Coronary artery (tissue), 2 donors: ENCODE measurements at places on chromosomes 1 and 21.

- no peak for DNase-seq
Measured at GRCh38 chr1:110138956-110139355, 11.3 kb upstream of the SLC6A17 start.

- DNase-seq = no peak
Measured at GRCh38 chr1:73516451-73516850, 681.5 kb downstream of the LRRIQ3 start.

GRCh38 chr1:68307378-68307787, 75.1 kb upstream of the WLS start:
- DNase-seq = no peak

GRCh38 chr1:17520473-17521319, 18.8 kb upstream of the ARHGEF10L start:
- no peak for DNase-seq

- DNase-seq = no peak
Measured at GRCh38 chr1:174775621-174776020, 224.1 kb upstream of the CACYBP start.

DNA sequence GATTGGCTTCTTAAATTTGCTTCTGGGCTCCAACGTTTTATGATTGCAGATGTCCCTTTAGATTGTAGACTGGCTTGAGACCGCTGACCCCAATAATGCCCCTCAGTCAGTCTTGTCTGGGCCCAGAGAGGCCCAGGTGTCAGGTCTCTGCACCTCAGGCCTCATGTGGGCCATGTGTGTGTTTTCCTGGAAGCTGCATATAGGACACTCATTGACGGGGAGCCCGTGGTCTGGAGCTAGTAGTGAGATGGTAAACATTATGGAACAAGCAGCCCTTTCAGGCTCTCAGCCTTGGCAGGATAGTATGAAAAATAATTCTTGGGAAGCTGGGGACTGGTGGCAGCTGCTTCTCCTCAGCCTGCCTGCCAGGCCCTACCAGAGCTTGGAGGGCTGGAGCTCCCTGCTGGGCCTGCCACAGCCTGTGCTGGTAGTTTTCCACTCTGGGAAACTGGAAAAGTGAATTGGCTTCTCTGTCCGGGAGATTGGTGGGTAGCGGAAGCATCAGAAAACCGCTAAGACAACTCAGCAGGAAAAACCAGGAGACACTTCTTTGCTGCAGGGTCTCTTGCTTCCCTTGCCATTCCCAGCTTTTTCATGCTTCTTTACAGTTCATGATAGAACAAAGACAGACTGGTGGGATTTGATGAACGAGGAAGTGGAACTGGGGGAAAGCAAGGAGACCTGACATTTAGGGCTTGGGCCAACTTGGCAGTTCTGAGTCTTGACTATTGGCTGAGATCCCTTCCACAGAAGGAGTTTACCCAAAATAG, 57.8 kb upstream of the HSD17B7 start:
- DNase-seq = no peak

DNA sequence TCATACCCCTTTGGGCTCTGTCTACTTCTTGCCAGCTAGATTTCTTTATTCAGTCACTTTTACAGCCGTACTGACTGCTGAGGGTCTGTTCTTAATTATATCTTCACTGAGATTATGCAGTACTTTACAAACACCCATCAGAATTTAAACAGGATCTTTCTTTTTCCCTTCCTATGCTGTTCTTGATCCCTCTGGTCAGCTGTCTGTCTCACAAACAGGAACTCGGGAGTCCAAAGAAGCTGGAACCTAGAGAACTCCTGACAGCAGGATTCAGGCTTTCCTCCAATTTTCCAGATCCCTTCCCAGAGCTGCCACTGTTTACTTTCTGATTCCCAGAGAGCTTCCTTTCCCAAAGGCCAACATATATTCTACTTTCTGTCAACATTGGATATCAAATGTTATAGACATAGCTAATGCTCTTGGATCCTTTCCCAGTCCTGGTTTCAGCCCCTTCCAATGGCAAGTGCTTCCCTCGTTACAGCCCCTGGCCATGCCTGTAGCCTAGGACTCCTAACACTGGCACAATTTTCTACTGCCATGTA, 59.5 kb downstream of the ATP2B4 start:
- no peak for DNase-seq

- no peak for DNase-seq
Measured at GRCh38 chr21:44819283-44820243, 1.7 kb upstream of the SUMO3 start.

DNA sequence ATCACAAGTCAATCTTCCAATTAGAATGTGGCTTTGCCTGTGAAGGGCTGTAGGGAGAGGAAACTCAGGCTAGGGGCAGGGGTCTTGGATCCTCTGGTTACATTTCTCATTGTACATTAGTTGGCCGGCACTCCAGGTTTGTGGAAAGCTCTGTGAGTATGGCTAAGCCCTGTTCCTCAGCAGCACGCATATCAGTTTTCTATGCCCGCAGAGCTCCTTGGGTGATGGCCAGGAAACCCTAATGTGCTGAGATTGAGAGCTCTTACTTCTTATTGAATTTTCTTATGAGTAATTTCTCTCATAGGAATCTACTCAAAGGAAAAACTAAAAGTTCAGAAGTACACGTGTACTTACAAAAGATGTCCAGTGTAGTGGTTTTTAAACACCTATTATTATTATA, 30.7 kb upstream of the STMN1 start:
- no peak for DNase-seq

DNA sequence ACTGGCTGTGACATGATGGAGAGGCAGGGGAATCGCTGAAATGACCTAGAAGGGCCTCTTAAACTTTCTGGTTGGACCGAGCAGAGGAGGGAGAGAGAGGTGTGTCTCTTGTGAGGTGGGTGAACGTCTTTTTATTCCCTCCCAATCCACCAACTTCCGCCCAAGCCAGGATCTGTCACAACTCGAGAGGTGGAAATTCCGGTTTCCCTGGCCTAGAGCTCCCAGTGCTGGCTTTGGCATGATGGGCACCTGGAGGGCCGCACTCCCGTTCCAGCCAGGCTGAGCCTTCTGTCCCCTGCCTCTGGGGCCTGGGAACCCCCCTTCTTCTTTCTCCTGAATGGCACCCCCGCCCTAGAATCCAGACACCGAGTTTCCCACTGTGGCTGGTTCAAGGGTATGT, at the start of gene SEMA4A:
Gene SEMA4A (plus strand): TSS at position 224 of the 400 bp plus-strand sequence. CDS start 994 bp downstream, outside the sequence.
- DNase-seq = no peak

DNA sequence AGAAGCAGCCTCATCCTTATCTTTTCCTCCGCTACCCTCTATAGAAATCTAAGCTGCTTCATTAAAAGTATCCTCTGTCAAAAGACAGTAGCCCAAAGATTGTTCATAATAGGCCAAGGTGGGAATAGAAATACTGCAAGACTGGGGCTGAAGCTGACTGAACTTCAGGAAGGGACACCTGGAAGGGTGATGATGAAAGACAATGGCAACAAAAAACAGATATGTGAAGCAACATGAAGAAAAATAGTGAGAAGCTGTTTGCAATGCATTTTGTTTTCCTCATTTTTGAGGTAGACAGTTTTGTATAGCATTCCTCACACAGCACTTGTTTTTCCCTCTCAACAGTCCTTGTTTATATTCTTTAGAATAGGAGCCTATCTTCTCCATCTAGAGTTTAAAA, 16.9 kb downstream of the DCAF8 start:
- no peak for DNase-seq

GRCh38 chr1:211654838-211655787, 20.3 kb downstream of the NEK2 start:
- DNase-seq = peak; percentile 90

DNA sequence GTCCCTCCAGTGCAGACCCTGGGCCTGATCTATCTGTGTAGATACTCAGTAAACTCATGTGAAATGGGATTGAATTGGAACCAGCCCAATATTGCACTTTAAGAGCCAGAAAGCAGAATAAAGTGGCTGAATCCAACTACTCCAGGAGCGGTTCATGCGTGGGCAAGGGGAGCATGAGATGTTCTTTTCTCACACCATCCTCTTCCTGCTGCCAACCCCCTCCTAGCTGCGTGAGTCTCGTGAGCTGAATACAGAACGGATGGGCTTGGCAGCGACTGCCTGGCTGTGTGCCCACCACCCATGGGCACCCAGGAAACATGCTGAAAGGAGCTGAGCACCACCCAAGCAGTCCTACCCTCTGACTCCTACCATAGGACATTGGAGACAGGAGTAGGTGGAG, 128.3 kb downstream of the ELAVL4 start:
- no peak for DNase-seq

- DNase-seq = no peak
Measured at GRCh38 chr1:67755160-67755559, 70.2 kb downstream of the GADD45A start.

DNA sequence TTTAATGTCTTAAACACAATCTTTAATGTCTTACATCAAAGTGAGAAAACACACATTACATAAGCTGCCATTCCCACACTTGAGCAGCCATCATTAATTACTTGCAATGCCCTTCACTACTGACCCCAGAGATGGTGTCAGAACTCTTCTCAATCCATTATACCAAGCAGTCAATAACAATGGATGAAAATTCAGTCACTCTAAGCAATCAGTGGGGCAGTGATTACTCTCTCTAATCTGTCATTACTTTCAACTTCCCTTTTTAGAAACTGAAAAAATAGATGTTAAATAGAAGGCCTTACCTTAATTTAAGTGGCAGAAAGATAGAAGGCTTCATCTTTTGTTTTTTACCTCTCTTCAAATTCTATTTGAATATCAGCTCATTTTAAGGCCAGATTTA, 9.7 kb upstream of the FRRS1 start:
- no peak for DNase-seq

DNA sequence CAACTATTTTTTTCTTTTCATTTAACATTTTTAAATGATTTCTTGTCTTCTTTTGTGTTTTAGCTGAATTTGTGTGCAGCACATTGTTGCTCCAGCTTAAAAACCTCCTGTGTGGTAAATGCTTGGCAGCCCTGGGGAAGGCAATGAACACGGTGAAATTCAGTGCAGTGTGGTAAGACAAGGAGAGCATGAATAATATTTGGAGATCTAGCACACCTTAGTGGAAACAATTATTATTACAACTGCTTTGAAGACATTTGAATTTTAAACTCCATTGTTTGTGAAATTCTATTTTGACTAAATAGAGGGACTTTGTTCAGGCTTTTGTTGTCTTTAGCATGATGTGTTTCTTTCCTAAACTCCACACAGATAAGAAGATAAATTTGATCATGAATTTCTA, 242.6 kb upstream of the CXADR start:
- DNase-seq = no peak

- DNase-seq = no peak
Measured at GRCh38 chr21:35473496-35473895, 424.4 kb upstream of the RUNX1 start.

DNA sequence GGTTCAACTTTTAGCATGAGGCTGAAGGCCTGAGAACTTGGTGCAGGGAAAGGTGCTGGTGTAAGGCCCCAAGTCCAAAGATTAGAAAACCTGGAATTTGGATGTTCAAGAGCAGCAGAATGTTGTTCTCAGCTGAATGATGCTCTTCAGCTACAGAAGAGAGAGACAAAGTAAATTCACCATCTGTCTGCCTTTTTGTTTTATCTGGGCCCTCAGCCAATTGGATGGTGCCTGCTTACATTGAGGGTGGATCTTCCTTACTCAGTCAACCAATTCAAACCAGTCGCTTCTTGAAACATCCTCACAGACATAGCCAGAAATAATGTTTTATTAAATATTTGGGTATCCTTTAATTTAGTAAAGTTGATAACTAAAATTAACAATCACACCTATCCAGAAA, 748.2 kb upstream of the ADAMTS5 start:
- no peak for DNase-seq

DNA sequence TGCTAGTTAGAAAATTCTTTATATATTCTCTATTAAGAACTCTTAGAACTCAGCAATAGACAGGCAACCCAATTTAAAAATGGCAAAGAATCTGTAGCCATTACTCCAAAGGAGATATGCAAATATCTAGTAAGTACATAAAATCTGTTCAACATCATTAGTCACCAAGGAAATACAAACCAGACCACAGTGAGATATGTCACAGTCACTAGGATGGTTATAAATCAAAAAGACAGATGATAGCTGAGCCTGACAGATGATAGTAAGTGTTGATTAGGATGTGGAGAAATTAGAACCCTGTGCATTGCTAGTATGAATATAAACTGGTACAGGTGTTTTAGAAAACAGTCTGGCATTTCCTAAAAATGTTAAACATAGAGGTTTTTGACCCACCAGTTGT, 26.6 kb downstream of the SRSF11 start:
- no peak for DNase-seq

DNA sequence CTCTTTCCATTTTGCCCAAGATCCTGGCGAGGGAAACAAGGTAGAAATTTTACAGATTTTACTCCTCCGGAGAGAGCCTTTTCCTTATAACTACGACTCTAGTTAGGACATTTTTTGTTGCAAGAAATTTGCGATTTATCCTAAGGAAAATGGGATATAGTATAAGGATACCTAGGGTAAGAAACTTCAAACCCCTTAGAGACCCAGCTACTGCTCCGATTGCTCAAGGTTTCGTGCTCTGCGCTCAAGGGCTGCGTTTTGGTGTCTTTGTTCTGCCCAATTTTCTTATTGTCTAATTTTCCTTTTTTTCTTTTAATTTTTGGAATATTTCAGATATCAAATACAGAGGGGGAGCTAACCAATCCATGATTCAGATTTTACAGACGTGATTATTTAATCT, 1.5 kb downstream of the TTC3 start:
- DNase-seq = no peak

DNA sequence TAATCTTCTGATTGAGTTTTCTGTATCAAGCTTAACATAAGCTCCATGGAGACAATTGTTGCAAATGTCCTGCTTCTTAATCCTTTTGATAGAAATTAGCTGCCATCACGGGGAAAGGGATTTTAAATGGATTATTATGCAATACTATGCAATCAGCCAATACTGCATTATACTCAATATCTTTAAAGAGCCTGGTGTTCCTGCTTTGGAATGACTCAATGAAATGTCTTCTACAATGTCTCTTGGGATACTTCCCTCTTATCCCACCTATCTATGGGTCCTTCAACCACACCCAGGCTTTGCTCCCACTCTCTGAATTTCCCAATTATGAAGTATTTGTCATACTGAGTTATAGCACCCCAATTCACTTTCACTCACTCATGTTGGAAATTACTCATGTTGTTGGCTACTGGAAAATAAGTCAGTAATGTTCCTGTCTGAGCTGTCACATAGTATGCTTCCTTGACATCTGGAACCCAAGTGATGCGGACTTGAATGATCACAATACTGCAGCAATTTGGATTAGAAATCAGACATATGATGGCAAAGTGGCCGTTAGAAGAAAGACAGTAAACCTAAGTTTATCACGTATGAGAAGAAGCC, 85.0 kb downstream of the TPR start:
- no peak for DNase-seq

GRCh38 chr1:222081859-222082258, 340.0 kb upstream of the DUSP10 start:
- DNase-seq = no peak
